ENCODE measurements at places on chromosomes 3 and 15.

- no peak for DNase-seq
Measured at GRCh38 chr3:74844428-74844827, 230.0 kb upstream of the CNTN3 start.

DNA sequence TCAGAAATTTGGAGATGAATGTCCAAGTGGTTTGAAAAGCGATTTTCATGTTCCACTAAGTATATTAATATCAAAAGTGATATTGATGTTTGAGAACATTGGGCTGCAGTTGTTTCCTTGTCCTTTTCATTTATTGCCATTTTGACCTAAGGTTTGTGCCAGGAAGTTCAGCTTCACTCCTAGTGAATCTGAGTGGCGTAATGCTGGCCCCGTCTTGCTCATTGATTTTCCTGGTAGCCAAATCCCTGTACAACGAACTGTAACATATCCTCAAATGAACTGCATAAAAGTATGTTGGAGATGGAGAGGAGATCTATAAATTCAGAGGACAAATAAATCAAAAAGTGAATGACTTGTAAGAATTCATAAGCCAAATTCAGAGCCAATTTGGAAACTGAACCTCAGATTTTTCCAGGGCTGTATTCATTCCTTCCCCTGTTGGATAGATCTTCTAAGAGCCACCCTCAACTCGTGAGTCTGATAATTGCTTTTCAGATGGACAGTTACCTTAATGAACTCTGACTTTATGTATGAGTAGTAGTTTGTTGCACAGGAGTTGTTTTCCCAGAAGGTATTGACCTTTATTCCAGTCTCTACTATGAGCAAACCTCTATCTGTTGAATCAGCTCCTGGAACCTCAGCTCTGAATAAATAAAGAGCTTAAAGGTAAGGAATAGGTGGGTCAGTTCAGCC is 72.8 kb downstream of the ITPR1 start:
- DNase-seq: no peak

GRCh38 chr3:48707157-48707556 is 9.9 kb downstream of the IP6K2 start:
- DNase-seq: no peak

- DNase-seq: no peak
Measured at GRCh38 chr3:190807719-190808375, 54.6 kb downstream of the GMNC start.

- no peak for DNase-seq
Measured at GRCh38 chr3:98180319-98180890, 13.9 kb downstream of the OR5H15 start.

GRCh38 chr3:17014284-17014683 is 129.5 kb downstream of the PLCL2 start:
- no peak for DNase-seq

Data from stimulated activated CD8-positive, alpha-beta memory T cell treated with anti-CD3 and anti-CD28 coated beads, Interleukin-15, amount 100 ng/mL, for 1 hour (primary cell).